Endothelial cell of umbilical vein (primary cell): ENCODE measurements at places on chromosomes 1 and 21. TPM values are rescaled to one million over a fixed set of nuclear protein-coding genes. Genes with fewer than 3 reads are reported as not detected.

HES3 gene
- not detected in 2 replicates for total RNA-seq

CTTNBP2NL gene
- 94.4 and 96.4 TPM in 2 replicates for total RNA-seq

NBPF10 gene
- total RNA-seq: 1.8 TPM in 2 replicates

NES gene
- total RNA-seq: 269 and 274 TPM in 2 replicates

PPIAL4G gene
- not detected in 2 replicates for total RNA-seq

ATP6V1G3 gene
- not detected in 2 replicates for total RNA-seq

YIPF1 gene
- total RNA-seq: 14.8 TPM in 2 replicates

MROH9 gene
- total RNA-seq: not detected in 2 replicates

ALDH4A1 gene
- total RNA-seq: 17.4 and 18.6 TPM in 2 replicates

ZBED6 gene
- total RNA-seq: 36.7 and 38.9 TPM in 2 replicates

C1orf52 gene
- 26.7 and 29.1 TPM in 2 replicates for total RNA-seq

PRCC gene
- total RNA-seq: 65.1 and 71.5 TPM in 2 replicates

RNU1-1 gene
- 1,319 and 2,019 TPM in 2 replicates for total RNA-seq

C8A gene
- not detected in 2 replicates for total RNA-seq

CYB5RL gene
- total RNA-seq: 8.6 and 9.6 TPM in 2 replicates

TBCE gene
- total RNA-seq: 28.6 and 32.6 TPM in 2 replicates

EXTL1 gene
- not detected in 2 replicates for total RNA-seq

SPRR3 gene
- total RNA-seq: not detected in 2 replicates

ZMYND12 gene
- total RNA-seq: 0.33 TPM in 1 of 2 replicates, not detected in the other

SYT11 gene
- total RNA-seq: 33.7 and 36.5 TPM in 2 replicates

CALML6 gene
- total RNA-seq: 0.44 and 0.85 TPM in 2 replicates

NTMT2 gene
- total RNA-seq: not detected in 2 replicates

CD244 gene
- total RNA-seq: not detected in 2 replicates
